Activated CD8-positive, alpha-beta memory T cell treated with anti-CD3 and anti-CD28 coated beads, Interleukin-2, amount 10 ng/mL, durations not matched to agents 7 days and 5 days (primary cell): ENCODE measurements at places on chromosomes 16 and 17. TPM values are rescaled to one million over a fixed set of nuclear protein-coding genes. Genes with fewer than 3 reads are reported as not detected.
A peak's percentile ranks its signal among the peaks of the same experiment; 100 is the strongest.

Gene TBX21
- total RNA-seq: 68.4 TPM

DNA sequence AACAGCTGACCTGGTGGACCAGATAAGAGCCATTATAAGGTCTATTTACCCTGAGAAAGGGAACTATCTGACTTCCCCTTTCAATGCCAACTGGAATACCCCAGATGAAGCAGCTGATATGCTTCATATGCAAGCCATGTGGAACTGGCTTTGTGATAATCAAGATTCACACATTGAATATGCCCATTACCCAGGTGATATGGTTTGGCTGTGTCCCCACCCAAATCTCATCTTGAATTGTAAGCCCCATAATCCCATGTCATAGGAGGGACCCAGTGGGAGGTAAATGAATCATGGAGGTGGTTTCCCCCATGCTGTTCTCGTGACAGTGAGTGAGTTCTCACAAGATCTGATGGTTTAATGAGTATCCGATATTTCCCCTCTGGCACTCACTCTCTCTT lies 42.1 kb downstream of the IKZF3 start:
- peak overlapping the region; percentile 39 for H3K27ac ChIP-seq
- peaks cover 77% of the 10 kb centered on the region for H3K36me3 ChIP-seq
- H3K4me3 ChIP-seq: no peak overlapping the region

Gene TNS4
- 4.2 TPM for total RNA-seq

Gene DNAAF8
- total RNA-seq: not detected

DNA sequence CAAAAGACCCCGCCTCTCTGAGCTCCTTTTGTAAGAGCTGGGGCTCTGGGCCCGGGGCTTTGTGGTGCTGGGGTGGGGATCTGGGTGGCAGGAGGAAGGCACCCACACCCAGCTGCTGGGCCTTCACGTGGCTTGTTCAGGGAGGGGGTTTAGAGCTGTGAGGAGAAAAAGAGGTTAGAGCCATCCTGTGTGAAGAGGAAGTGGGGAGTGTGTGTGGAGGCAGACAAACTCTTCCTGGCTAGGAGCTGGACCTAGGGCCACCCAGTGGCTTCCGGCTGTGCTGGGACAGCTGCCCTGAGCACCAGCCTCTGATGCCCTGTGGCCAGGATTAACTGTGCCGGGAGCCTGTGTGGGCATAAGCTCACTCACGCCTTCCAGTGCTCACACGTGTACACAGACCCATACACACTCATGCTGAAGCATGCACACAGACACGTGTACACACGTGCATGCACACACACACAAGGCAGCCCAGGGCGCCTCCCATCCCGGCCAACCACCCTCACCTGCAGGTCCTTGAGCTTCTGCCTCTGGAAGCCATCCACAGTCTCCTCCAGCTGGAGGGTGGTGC lies 7.4 kb downstream of the CIBAR2 start:
- no peak overlapping the region for H3K4me3 ChIP-seq
- peak; percentile 71 for DNase-seq
- H3K27me3 ChIP-seq: no peaks in the 10 kb centered on the region

DNA sequence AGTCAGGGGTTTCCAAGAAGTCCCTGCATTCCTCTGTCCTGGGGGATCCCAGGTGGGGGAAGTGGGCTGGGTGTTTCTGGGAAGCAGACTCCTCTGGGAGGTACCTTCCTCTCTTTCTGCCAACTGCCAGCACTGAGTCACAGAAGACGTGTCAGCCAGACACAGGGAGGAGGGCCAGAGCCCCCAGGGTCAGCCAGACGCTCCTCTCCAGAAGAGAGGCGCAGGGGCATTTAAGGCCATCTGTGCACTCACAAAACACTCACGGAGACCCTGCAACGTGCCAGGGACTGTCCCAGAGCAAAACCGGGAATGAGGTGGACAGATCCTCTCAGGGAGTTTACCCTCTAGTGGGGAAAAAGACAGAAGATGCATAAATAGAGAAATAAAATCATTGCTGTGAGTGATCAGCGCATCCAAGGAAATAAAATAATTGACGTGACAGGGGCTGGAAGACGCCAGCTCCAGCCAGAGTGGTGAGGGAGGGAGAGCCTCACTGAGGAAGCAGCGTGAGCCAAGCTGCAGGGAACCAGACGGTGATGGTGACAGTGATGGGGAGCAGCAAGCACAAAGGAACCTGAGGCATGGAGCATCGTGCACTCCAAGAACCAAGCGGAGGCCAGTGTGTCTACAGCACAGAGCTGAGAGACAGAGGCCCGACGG lies 105.4 kb downstream of the ZNF423 start:
- H3K27me3 ChIP-seq: peaks cover 20% of the 10 kb centered on the region
- no peak overlapping the region for H3K4me3 ChIP-seq
- no peaks in the 10 kb centered on the region for H3K36me3 ChIP-seq
- peaks cover 4% of the 10 kb centered on the region for H3K4me1 ChIP-seq
- no peak for DNase-seq

DNA sequence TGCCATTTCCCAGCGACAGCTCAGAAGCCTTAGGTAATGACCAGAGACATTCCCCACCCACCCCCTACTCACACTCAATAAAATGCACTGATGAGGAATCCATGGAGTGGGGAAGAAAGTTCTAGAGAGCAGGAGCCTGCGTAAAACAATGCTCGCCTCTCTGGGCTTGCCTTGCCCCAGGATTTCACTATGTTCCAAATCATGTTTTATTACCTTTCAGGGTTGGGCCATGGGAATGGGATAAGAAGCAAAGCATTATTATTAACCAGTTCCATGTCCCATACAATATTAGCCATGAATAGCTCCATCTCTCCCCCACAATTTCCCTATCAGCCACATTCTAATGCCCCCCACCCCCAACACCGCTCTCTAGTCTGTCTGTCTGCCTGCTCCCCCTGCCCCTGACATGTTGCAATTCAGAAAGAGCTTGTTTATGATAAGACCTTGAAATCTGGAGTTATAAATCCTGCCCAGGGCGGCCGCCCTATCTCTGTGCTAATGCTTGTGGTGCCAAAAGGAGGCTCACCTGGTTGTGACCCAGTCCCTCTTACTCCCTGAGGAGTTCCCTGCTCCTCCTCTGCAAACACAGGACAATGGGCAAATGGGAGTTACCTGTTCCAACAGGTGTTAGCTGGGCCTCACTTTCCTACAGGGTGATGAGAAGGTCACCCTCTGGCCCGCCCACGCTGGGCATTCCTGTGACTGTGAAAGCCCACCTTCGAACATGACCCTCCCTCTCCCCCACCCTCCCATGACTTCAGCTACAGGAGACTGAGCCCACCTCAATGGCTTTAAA lies 28.0 kb upstream of the DDX52 start:
- H3K36me3 ChIP-seq: no peaks in the 10 kb centered on the region
- H3K4me1 ChIP-seq: no peaks in the 10 kb centered on the region

Gene PRRT2
- 1.1 TPM for total RNA-seq

Gene CCL22
- 10.0 TPM for total RNA-seq

DNA sequence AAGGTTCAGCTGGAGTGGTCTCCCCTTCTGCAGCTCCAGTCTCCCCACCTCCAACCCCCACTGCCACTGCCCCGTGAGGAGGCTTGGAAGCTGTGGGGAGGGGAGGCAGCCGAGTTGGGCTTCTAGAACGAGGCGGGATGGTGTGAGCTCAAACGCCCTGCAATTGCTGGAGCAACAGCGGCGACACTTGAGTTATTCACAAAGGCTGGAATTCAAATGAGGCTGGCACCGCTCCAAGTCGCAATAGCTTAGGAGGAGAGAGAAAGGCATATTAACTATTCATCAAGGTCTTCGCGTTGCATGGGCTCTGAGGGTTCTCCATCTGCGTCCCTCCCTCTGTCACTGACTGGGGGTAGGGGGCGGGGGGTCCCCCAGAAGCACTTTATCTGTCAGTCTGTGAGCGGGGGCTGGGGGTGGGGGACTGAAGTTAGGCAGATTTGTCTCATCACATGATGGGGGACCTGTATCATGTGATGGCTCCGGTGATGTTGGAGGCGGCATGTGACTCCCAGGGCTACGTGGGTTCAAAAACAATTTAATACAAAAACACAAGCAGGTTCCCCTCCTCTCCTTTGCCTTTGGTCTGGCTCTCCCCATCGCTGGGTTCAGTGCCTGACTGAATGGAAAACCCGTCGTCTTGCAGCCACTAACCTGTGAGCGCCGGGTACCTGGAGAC lies 70.5 kb downstream of the RBBP6 start:
- H3K4me3 ChIP-seq: no peak overlapping the region
- no peak for DNase-seq
- no peak overlapping the region for H3K27ac ChIP-seq
- no peaks in the 10 kb centered on the region for H3K36me3 ChIP-seq

- DNase-seq: no peak
- no peaks in the 10 kb centered on the region for H3K4me1 ChIP-seq
- H3K36me3 ChIP-seq: peaks cover 5% of the 10 kb centered on the region
- H3K27ac ChIP-seq: no peak overlapping the region
- H3K4me3 ChIP-seq: no peak overlapping the region
- H3K27me3 ChIP-seq: no peaks in the 10 kb centered on the region
These were observed 38.1 kb downstream of the GPT2 start for GRCh38 chr16:46922239-46922638.

DNA sequence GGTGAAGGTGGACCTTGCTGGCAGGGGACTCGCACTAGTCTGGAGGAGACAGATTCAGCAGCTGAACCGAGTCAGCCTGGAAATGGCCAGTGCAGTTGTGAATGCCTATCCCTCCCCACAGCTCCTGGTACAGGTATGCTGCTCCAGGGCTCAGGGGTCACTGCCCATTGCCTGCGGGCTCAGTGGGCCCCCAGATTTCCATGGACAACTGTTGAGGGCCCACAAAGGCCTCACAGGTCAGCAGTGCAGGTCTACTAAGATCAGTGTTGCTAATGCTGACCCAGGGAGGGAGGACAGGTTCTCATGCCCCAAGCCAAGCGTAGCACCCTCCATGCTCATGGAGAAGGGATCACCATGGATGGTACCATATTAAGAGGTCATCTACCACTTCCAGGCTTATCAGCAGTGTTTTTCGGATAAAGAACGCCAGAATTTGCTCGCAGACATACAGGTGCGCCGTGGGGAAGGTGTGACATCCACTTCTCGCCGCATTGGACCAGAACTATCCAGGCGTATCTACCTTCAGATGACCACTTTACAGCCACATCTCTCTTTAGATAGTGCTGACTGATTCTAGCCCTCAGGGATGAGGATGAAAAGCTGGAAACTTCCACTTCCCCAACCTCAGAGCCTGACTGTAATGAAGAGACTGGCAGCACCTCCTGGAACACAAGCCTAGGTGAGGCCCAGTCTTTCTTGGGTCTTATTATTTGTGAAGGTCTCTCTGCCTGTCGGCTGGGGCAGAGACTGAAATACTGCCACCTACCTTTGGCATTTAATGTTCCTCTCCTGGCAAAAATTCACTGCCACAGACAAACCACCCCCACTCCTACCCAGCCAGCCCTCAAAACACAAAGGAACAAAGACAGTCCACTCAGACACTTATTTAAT lies 7.6 kb downstream of the EME1 start:
- peaks cover 58% of the 10 kb centered on the region for H3K36me3 ChIP-seq
- peaks cover 9% of the 10 kb centered on the region for H3K4me1 ChIP-seq
- H3K27me3 ChIP-seq: no peaks in the 10 kb centered on the region
- no peak overlapping the region for H3K27ac ChIP-seq

Gene KRT26
- total RNA-seq: not detected

Gene CARD14
- total RNA-seq: not detected

- no peaks in the 10 kb centered on the region for H3K4me1 ChIP-seq
- no peaks in the 10 kb centered on the region for H3K36me3 ChIP-seq
- no peak overlapping the region for H3K27ac ChIP-seq
- no peak overlapping the region for H3K4me3 ChIP-seq
- no peaks in the 10 kb centered on the region for H3K27me3 ChIP-seq
These were observed 22.5 kb downstream of the GSE1 start for GRCh38 chr16:85635545-85636140.

Gene MYCBPAP
- 13.9 TPM for total RNA-seq

DNA sequence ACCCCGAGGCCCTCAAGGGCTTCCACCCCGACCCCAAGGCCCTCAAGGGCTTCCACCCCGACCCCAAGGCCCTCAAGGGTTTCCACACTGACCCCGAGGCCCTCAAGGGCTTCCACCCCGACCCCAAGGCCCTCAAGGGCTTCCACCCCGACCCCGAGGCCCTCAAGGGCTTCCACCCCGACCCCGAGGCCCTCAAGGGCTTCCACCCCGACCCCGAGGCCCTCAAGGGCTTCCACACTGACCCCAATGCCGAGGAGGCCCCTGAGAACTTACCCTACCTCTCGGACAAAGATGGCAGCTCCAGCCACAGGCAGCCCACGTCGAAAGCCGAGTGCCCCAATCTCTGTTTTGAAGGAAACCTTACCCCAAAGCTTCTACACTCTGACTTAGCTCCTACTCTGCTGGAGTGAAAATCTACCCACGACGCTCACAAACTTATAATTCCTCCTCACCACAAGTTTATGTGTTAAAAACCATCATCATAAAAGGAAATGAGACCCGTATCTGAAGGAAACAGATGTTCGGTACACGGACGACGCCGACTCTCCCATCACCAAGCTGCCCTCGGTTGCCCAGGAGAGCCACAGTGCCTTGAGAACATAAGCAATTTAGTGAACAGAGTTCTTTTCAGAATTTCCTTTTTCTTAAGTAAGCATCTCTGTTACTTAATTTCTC lies 61.2 kb upstream of the RPH3AL start:
- peak overlapping the region; percentile 68 for H3K27ac ChIP-seq
- H3K36me3 ChIP-seq: peaks cover 24% of the 10 kb centered on the region
- H3K4me3 ChIP-seq: peak overlapping the region; percentile 82
